Urothelium cell line (cell line): ENCODE measurements at places on chromosomes 6 and 20.
A peak's percentile ranks its signal among the peaks of the same experiment; 100 is the strongest.

- no peak for DNase-seq
Measured at GRCh38 chr6:967701-968100, 274.8 kb upstream of the EXOC2 start.

- DNase-seq = no peak
Measured at GRCh38 chr6:56051202-56051598, 175.8 kb upstream of the BMP5 start.

- DNase-seq = no peak
Measured at GRCh38 chr6:165571721-165572132, 91.3 kb downstream of the PDE10A start.

DNA sequence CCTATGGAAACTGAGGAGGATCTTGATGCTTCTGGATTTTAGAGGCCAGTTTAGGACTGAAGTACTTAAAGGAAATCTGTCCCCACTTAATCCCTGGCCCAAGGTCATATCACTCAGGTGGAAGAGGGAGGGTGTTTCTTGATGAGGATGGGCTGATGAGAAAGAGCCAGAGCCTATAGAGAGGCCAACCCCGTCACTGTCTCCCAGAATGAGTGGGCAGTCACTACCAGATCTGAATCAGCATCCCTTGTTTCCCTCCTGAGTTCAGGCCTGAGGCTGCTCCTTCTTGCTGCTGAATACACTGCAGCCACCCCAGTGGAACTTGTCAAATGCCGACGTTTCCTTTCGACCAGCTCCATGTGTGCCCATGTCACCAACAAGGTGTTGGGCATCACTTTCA lies 14.8 kb downstream of the ARMC12 start:
- no peak for DNase-seq

DNA sequence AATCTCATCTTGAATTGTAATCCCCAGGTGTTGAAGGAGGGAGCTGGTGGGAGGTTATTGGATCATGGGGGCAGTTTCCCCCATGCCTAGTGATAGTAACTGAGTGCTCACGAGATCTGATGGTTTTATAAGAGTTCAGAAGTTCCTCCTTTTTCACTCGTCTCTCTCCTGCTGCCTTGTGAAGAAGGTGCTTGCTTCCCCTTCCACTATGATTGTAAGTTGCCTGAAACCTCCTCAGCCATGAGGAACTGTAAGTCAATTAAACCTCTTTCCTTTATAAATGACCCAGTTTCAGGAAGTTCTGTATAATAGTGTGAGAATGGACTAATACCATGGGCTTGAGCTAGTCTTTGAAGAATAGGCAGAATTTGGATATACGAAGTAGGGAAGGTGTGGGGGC lies 113.9 kb downstream of the RIN2 start:
- DNase-seq = no peak

DNA sequence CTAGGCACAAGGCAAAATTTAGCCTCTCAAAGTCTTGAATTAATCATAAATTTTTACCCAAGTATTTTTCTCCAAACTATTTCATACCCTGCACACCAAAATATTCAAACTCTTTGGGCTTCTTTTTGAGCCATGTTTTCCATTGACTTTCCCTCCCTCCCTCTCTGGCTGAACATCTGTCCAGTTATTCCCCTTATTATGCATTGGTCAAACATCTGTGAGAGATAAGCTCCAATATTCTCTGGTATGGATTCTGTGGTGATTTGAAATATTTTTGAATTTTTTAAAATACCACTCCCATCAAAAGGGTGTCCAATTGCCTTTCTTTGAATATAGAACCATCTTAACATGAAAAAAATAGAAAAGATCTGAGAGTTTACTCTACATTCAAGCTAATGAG lies 244.2 kb downstream of the RFPL4B start:
- no peak for DNase-seq

DNA sequence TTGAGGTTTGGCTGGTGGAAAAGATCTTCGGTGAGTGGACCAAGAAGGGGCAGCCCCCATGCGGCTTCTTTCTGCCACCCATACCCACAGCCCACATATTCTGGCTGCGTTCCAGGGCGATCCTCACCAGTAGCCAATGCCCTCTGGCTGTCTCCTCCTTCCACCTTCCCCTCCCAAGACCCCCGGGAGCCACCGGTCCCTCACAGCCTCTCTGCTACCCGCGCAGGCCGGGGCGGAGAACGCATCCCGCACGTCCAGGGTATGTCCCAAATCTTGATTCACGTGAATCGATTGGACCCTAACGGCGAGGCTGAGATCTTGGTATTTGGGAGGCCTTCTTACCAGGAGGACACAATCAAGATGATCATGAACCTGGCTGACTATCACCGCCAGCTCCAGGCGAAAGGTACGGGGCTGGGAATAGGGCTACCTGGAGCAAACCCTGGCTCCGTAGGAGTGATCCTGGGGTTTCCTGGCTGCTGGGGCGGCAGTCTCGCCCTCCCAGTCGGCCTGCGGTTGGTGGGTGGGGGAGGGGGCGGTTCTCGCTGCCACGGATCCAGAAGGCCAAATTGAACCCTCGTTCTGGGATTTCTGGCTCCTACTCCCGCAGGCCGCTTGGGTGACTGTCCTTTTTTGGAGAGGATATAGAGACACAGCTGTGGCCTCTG lies 545 bp downstream of the KHDC3L start:
- no peak for DNase-seq

- peak; percentile 42 for DNase-seq
Measured at GRCh38 chr20:34834459-34834893, 9.0 kb upstream of the NCOA6 start.
